RPMI8226 (cell line): ENCODE measurements at places on chromosomes 7 and 10.
A peak's percentile ranks its signal among the peaks of the same experiment; 100 is the strongest.

DNA sequence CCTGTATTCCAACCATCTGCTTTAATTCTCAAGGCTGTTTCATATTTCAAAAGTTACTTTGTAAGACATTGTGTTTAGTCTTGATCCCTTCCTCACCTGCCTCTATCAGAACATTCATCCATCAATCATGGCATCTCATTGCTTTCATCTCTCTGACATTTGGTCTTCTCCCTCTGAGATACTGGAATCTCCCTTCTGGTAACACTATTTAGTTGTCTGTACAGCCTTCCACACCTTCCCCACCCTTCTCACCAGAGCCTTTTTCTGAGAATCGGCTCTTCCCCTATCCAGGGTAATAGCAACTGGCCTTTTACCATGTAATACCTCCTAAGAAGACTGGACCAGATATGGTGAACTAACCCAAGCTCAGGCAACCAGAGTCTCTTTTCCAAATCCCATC, 10.1 kb downstream of the CACNA2D1 start:
- DNase-seq: no peak

DNA sequence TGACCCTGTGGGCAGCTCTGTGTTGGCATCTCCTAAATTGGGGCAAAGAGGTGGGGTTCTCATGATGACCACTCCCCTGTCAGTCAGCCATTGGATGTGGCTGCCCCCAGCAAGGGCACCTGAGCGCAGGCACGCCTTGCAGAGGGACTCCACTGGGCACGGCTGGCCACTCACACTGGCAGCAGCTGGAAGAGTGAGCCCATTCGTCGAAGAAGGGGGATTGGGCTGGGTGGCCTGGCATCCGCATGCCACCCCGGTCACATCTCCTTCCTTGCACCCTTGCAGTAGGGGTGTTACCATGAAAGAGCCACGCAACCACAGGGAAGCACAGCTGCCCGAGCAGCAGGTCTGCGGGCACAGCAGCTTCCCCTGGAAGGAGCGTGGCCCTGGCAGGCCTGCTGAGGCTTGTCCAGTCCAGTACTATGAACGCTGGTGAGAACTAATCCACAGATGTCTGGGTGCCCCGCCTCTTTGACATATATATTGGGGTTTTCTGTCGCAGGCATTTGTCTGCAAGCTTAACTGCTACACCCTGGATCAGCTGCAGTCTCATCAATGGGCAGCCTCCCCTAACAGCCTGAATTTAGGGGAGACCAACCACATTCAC, 25.7 kb upstream of the GRB10 start:
- no peak for DNase-seq

DNA sequence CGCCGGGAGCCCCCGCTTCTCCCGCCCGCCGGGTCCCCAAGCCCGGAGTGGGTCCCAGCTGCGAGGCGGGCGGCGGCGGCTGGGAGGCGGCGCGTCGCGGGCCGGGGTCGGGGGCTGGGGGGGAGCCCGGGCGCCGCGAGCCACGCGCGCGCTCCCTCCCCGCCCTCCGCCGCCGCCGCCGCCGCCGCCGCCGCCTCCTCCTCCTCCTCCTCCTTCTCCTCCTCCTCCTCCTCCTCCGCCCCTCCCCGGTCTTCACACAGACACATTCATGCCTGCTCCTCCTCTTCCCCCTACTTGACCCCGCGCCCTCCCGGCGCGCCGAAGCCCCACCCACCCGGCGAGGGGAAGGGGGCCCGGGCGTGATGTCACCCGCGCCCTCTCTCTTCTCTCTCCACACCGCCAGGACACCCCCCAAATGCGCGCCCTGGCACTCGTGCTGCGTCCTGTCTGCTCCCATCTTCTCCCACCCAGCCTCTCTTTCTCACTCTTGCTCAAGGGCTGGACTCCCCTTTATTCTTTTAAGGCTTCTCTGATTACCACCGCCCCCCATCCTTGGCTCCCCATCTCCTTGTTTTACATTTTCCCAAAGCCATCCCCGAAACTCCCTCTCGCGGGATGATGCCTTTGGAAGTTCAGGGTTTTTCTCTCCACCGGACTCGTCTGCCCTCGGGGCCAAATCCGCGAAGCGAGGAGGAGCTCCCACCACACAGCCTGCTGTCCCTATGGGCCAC, 967 bp upstream of the GLI3 start:
- peak; percentile 56 for DNase-seq

DNA sequence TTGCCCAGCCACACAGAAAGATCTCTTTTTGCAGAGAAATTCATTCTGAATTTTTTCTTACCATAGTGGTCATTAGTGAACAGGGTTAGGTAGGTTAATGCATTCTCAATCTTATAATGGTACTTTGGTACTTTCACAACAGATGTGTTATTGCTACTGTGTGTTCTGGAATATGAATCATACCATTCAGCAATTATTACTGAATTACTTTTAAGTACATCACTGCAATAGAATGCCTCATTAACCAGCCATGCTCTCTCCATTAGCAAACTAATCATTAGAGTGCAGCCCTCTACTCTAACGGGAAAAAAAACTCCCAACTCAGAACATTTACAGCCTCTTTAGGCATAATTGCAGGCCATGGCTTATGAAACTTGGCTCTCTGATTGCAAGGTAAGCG, 102.1 kb downstream of the DOCK4 start:
- no peak for DNase-seq

GRCh38 chr10:87559392-87559791, 54.7 kb downstream of the MINPP1 start:
- DNase-seq: no peak
